Type B pancreatic cell (in vitro differentiated cells): ENCODE measurements at places on chromosomes 12 and 14.

DNA sequence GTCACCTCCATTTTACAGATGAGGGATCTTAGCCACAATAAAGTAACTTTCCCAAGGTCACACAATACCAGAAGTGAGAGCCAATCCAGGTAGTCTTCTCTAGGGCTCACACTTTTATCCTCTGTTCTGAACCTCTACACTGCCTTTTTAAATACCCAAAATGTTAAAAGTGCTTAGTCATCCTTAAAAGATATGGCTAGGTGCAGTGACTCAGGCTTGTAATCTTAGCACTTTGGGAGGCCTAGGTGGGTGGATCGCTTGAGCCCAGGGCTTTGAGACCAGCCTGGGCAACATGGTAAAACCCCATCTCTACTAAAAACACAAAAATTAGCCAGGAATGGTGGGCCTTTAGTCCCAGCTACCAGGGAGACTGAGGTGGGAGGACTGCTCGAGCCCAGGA lies 104.1 kb upstream of the PPP4R3A start:
- no peak for DNase-seq

GRCh38 chr12:62787023-62787422 lies 147.9 kb downstream of the PPM1H start:
- DNase-seq, result no peak

DNA sequence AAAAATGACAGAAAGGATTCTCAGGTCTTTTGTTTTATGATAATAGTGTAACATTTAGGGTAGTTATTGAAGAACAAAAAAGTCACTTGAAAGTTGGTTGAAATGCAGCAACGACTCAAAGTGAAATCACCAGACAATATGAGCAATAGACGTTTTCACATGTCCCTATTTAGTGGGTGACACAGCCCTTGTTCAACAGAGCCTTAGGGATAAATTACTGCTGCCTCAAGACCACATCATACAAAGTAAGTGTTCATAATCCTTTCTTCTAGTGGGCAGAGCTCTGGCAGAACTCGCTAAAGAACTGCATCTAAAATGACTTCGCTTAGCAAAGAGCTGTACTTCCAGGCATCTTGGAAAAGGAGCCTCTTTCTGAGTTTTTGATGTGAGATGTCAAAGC lies 128.5 kb upstream of the LMNTD1 start:
- no peak for DNase-seq

GRCh38 chr14:70665448-70666360 lies 24.0 kb downstream of the TTC9 start:
- DNase-seq, result no peak

DNA sequence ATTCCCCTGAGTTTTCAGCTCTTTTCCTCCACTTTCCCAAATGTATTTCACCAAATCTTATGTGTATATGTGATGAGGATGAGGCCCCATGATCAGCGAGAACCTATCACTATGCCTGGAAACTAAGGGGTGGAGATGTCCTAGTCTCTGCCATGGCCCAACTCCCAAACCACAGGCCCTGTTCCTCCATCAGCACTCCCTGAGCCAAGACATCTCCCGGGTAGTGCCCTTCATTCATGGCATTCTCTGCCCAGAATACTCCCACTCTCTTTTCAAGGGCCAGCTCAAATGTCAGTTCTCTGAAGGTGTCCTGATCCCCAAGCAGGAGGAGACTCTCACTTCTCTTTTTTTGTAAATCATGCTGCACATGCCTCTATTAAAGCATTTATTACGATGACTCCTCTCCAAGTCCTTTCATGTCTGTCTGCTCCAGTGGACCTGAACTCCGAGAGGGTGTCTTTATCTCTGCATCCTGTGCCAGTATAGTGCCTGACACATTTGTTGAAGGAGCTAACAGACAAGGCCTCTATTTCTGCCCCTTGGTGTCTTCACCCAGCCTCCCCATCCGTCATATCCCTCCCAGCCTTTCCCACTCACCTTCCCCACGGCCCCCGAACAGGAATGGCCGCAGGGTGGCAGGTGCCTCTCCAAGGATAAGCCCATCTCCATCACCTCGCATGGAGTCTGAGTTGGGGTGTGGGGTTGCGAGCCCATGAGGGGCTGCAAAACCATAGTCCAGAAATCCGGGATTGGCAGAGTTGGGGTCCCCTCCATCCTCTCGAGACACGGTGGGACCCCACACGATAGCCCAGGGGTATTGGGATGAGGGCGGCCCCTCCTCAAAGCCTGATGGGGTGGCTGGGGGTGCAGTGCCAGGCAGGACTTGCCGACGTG lies 3.7 kb downstream of the PIANP start:
- DNase-seq, result no peak

- DNase-seq, result no peak
Observed at GRCh38 chr12:32158525-32158924, 51.9 kb downstream of the BICD1 start.

DNA sequence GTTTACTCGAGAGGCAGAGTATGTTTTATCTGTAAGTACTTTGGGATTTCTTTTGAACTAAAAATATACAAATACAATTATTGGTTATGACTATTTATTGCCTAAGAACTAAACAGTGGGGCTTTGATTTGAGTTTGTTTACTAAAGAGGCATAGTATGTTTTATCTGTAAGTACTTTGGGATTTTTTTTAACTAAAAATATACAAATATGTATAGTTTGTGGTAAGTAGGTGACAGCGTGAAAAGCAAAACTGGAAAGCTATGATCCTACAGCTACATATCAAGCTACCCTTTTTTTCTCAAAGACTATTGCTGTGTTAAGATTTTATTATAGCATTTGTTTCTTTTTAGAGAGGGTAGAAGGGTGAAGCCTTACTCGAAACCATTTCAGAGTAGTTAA lies 171.0 kb downstream of the RAD51B start:
- DNase-seq, result no peak

- DNase-seq, result no peak
Observed at GRCh38 chr14:105187116-105187515, 6.0 kb upstream of the NUDT14 start.

DNA sequence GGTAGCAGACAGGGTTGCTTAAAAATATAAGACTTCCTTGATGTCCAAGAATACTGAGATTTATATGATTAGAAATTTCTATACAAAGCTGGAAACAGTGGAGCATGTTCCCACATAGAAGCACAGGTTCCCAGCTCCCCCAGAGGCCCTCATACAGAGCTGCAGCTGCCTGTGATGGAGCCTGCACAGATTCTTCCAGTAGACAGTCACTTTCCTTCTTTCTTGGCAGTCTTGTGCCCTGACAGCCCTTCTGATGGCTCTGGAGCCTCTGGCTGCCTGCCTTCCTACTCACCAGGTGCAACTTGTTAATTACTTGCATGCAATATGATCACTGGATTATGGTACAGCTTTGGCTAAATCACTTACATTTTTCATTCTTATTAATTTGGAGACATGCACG lies 44.4 kb downstream of the BICD1 start:
- DNase-seq, result no peak

DNA sequence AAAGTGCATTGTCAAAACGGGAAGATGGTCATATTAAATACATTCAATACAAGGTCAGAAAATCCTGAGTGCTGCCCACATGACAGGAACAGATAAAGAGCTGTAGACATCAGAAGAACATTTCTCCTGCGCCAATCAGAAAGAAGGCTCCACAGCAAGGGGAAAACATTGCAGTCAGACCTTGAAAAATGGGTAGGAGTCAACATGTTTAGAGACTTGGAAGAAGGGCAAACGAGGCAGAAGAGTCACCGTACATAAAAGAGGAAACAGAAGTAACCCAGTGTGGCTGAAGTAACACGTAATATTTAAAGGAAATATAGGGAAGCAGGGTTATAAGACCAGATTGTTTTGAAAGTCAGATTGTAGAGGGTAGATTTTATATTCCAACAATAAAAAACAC lies 11.9 kb downstream of the SPPL3 start:
- no peak for DNase-seq

- DNase-seq, result no peak
Observed at GRCh38 chr12:31647086-31647491, 12.4 kb upstream of the ETFBKMT start.

GRCh38 chr12:82833481-82833880 lies 146.8 kb downstream of the TMTC2 start:
- no peak for DNase-seq

GRCh38 chr12:64669270-64669842 lies 59.1 kb downstream of the RASSF3 start:
- DNase-seq, result no peak

DNA sequence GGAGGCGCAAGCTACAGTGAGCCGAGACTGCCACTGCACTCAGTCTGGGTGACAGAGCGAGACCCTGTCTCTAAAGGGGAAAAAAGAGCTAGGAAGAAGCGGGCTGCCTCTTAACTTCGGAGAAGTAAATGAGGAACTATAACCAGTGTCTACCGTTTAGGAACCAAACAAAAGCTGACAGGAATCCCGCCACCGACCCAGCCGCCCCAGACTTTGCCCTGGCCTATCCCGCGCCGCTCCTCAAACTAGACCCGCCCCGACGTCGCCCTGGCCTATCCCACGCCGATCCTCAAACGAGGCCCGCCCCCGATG lies 568 bp upstream of the SIVA1 start:
- no peak for DNase-seq

GRCh38 chr14:33377596-33378390 lies 439.1 kb downstream of the NPAS3 start:
- no peak for DNase-seq

- no peak for DNase-seq
Observed at GRCh38 chr14:103228866-103229265, 105.2 kb upstream of the EIF5 start.

GRCh38 chr14:73924337-73924736 lies 25.6 kb downstream of the FAM161B start:
- DNase-seq, result no peak

DNA sequence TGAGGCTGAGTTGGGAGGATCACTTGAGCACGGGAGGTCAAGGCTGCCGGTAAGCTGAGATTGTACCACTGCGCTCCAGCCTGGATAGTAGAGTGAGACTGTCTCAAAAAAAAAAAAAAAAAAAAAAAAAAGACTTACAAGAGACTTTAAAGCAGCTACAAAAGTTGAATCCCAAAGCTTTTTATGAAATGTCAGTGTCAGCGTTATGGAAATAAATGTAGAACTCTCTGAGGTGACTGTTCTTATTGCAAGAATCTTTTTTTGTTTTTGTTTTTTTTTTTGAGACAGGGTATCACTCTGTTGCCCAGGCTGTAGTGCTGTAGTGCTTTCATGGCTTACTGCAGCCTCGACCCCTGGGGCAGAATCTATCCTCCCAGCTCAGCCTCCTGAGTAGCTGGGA lies 17.2 kb downstream of the FUT8 start:
- DNase-seq, result no peak

- no peak for DNase-seq
Observed at GRCh38 chr14:71290301-71290700, 383.0 kb downstream of the PCNX1 start.

- DNase-seq, result no peak
Observed at GRCh38 chr14:90288651-90289355, 32.5 kb downstream of the PSMC1 start.

GRCh38 chr14:100037353-100037752 lies 27.9 kb upstream of the EVL start:
- no peak for DNase-seq

GRCh38 chr12:64608901-64609535 lies 1.3 kb upstream of the RASSF3 start:
- no peak for DNase-seq

GRCh38 chr12:62190689-62191490 lies 69.3 kb upstream of the USP15 start:
- DNase-seq, result no peak

DNA sequence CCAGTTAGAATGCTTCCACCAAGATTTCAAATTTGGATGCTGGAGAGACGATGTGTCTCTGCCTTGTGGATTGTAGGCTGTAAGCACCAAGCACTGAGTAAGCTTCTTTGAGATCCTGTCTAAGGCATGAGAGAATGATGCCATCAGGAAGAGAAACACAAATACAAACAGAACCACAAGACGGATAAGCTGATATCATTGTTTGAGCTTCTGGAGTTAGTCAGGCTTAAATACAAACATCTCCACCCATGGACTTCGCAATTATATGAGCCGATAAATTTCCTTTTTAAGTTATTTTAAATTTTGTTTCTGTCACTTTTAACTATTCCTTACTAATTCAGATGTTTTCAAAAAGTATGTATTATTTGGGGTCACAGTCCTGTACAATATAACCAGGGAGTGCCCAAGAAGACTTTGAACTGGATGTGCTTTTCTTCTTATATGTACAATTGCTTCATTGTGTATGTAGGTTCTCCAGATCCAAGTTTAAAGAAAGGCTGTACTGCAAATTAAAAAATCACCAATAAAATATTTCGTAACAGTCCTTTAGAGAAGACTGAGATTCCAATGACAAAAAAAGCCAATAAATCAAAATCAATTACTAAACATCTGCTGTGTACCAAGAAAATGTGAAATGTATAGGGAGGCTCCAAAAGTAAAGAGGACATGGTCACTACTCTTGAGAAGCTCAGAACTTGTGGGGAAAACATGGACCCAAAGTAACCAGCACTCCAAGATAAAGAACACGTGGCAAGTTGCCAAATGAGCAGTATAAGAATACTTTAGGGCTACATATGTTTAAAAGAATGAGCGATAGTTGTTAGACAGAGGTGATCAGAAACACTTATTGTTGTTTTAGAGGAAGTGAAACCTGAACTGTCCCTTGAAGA lies 274.1 kb downstream of the ADAMTS20 start:
- no peak for DNase-seq

DNA sequence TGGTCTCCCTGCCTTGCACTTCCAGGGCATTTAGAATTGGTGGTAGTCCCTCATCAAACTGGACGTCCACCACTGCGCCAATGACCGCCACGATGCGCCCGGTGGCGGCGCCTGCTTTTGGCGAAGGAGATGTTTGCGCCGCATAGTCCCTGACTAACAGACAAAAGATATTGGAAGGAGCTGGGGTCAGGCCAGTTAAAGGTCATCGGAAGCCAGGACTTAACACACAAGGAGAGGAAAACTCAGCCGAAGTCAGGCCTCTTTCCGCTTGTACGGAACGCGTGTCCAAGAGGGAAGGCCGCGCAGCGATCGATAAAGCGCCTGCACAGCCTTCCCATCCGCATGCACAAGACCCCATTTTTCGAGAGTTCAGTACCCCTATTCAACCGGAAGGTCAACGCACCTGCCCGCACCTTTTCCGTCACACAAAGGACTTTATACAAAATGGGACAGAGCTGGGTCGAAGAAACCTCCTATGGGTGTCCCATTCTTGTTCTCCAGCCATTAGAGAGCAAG lies 525 bp downstream of the ATP5F1B start:
- DNase-seq, result no peak

GRCh38 chr14:50875359-50876070 lies 3.7 kb downstream of the ABHD12B start:
- no peak for DNase-seq

- no peak for DNase-seq
Observed at GRCh38 chr14:96240641-96241040, 15.4 kb upstream of the BDKRB1 start.

- DNase-seq, result no peak
Observed at GRCh38 chr12:42162965-42163364, 18.3 kb upstream of the GXYLT1 start.
